ENCODE measurements at places on chromosomes 2 and 18. TPM values are rescaled to one million over a fixed set of nuclear protein-coding genes. Genes with fewer than 3 reads are reported as not detected.

- peaks cover 36% of the 10 kb centered on the region for H3K27me3 ChIP-seq
- H3K36me3 ChIP-seq, result no peaks in the 10 kb centered on the region
- no peaks in the 10 kb centered on the region for H3K4me1 ChIP-seq
- no peak overlapping the region for H3K4me3 ChIP-seq
- DNase-seq, result no peak
Observed at GRCh38 chr2:151157000-151157735, 104.5 kb downstream of the RBM43 start.

The MYO7B gene
- total RNA-seq, result 0.26 TPM

DNA sequence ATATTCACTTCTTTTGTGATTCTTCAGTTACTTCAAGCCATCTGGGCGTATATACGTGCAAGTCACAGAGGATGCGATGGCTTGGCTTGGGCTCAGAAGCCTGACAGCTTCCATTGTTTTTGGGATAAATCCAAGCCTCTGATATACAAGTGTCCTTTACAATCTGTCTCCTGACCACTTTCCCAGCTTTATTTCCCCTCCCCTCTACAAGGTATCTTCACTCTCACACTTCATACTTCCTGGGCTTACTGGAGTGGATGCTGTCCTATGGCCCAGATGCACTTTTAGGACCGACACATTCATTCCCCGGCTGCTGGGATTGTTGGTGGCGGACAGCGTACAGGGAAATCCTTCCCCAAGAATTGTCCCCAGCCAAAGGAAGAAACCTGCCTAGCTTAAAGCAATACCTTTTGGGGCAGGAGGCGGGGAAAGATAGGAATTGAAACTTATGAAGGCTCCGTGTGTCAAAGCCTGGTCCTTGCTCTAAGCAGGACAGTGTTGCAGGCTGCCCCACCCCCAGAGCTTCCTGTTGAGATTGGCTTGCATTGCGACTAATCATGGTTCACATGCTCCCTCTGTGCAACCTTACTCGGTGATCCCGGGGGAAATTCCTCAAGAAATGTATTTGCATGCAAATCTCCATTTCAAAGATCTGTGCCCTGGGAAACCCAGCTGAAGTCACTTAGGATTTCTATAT, 802.9 kb upstream of the ID2 start:
- H3K27me3 ChIP-seq, result peaks cover 4% of the 10 kb centered on the region
- H3K27ac ChIP-seq, result no peak overlapping the region
- H3K4me3 ChIP-seq, result no peak overlapping the region
- H3K4me1 ChIP-seq, result no peaks in the 10 kb centered on the region

GRCh38 chr2:216936954-216937357, 77.1 kb upstream of the TNP1 start:
- no peak overlapping the region for H3K4me3 ChIP-seq
- no peaks in the 10 kb centered on the region for H3K36me3 ChIP-seq
- H3K27me3 ChIP-seq, result peaks cover 3% of the 10 kb centered on the region
- DNase-seq, result no peak
- no peak overlapping the region for H3K27ac ChIP-seq
- H3K4me1 ChIP-seq, result no peaks in the 10 kb centered on the region

GRCh38 chr2:27009716-27010115, 23.0 kb upstream of the TMEM214 start:
- H3K4me3 ChIP-seq, result no peak overlapping the region
- DNase-seq, result no peak
- H3K27ac ChIP-seq, result no peak overlapping the region
- peaks cover 2% of the 10 kb centered on the region for H3K4me1 ChIP-seq

The VSNL1 gene
- total RNA-seq, result not detected

- no peak for DNase-seq
- H3K36me3 ChIP-seq, result no peaks in the 10 kb centered on the region
- H3K4me3 ChIP-seq, result no peak overlapping the region
- peaks cover 15% of the 10 kb centered on the region for H3K4me1 ChIP-seq
- H3K27me3 ChIP-seq, result no peaks in the 10 kb centered on the region
- H3K27ac ChIP-seq, result no peak overlapping the region
Observed at GRCh38 chr2:774436-774835, 97.2 kb upstream of the TMEM18 start.

The SCG2 gene
- not detected for total RNA-seq

The CPS1 gene
- total RNA-seq, result 1.3 TPM

The NT5C1B gene
- total RNA-seq, result not detected

- H3K4me3 ChIP-seq, result no peak overlapping the region
- H3K27ac ChIP-seq, result peak overlapping the region; percentile 84
Observed at GRCh38 chr2:216083464-216084281, 2.0 kb downstream of the TMEM169 start.

DNA sequence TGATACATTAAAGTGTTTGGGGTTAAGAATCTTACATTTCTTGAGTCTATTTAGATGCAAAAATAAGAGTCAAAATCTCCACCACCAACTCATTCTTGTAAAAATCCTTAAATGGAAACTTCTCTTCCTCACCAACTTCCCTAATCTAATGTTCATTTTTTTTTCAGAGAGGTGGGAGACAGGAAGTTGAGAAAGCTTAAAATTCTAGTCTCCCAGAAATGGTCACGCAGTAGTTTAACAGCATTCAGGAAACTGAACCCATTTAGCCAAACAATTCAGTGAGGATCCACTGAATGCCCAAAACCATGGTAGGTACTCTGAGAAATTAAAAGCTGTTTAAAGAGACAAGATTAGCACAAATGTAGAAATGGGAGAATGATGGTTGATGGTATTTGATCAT, 69.0 kb downstream of the TXNL1 start:
- DNase-seq, result no peak
- H3K27me3 ChIP-seq, result peaks cover 3% of the 10 kb centered on the region
- no peaks in the 10 kb centered on the region for H3K4me1 ChIP-seq
- no peak overlapping the region for H3K27ac ChIP-seq
- H3K36me3 ChIP-seq, result no peaks in the 10 kb centered on the region
- H3K4me3 ChIP-seq, result no peak overlapping the region

The MTCL1 gene
- 0.41 TPM for total RNA-seq

The PRKAG3 gene
- total RNA-seq, result not detected

DNA sequence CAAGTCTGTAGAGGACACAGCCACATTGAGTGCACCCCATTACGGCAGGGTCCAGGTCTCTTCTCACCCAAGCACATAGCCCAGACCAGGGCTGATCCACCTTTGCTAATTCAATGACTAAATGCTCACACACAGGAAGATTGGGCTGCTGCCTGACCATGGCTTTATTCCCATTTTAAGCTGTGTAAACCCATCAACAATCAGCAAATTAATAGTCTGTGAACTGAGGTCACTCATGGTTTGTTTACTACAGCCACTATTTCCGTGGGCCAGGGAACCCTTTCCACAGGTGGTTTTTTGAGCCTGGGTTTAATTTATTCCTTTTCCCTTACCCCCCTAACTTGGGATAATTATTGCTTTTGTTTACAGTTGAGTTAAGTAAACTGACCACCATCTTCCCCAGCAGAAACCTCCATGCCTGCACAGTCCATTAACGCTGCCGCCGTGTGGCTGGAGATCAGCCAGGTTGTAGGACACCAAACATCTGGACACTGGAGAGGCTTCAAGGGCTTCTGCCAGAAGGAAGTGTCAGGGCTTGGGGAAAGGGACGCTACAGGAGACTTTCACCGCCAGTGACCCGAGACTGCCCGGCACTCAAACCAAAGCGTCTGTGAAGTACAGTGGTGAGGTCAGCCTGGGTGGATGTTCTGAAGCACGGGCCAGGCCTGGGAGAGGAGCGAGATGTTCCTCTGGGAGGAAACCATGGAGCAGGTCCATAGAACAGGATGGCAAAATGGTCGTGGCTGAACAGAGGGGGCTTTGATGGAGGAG, 282.9 kb downstream of the DYSF start:
- H3K27me3 ChIP-seq, result no peaks in the 10 kb centered on the region
- H3K27ac ChIP-seq, result no peak overlapping the region
- DNase-seq, result no peak
- no peaks in the 10 kb centered on the region for H3K36me3 ChIP-seq
- H3K4me3 ChIP-seq, result no peak overlapping the region

GRCh38 chr2:118903029-118903351, 39.0 kb upstream of the MARCO start:
- peaks cover 2% of the 10 kb centered on the region for H3K4me1 ChIP-seq
- no peak overlapping the region for H3K4me3 ChIP-seq
- DNase-seq, result no peak

The ARHGEF4 gene
- total RNA-seq, result 0.41 TPM

DNA sequence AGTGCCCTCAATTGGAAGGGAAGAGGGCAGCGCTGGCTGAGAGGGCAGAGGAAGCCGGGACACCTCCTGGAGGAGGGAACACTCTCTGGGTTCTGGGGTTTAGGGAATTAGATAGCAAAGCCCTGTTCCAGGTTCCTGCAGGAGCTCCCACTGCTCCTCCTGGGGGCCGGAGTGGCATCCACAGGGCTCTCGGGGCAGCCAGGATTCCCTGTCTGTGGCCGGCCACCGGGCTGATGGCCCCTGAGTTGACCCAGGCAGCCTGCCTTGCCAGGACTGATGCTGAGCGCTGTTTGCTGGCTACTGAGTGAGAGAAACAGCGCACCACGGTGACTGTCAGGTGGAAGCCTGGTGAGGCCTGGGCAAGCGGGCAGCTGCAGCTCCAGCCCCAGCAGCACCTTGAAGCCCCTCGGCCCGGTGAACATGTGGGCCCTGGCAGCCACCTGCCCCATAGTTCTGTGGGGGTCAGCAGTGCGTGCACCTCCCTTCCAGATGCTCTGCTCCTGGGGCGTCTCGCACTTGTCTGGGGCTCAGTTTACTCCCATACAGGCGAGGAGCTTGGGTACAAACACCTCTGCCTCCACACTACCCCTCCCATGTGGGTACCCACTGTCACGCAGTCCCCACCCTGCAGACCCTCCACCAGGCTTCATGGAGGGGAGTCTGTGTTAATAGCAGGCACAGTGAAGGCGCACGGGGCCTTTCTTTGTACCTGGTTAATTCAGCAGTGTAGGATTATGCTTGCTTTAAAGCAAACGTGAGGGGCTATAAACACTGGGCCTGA, 7.7 kb upstream of the ALLC start:
- DNase-seq, result no peak
- H3K27ac ChIP-seq, result no peak overlapping the region
- H3K4me1 ChIP-seq, result peaks cover 16% of the 10 kb centered on the region
- no peak overlapping the region for H3K4me3 ChIP-seq

DNA sequence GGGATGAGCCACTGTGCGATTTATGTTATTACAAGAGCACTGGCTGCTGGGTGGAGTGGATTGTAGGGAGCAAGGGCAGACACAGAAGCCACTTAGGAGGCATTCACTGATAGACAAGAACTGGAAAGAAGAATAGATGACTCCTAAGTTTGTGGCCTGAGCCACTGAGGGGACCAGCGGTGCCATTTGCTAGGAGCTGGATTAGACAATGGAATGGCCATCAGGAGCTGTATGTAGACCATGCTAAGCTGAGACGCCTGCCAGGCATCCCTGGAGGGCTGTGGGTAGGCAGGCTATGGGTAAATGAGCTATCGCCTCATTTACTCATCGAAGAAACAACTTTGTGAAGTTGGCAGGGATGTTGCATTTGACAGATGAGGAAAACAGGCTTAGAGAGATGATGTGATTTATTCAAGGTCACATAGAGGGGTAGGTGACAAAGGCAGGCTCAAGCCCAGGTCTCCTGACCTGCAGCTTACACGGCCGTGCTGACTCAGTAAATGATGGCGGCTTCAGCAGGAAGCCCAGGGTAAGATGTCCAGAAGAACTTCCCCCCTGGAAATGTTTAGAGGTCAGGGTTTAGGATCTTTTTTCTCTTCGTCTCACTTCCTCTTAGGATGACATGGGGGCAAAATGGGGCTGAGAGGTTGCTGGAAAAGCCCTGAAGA, 2.8 kb downstream of the MFSD2B start:
- no peak overlapping the region for H3K4me3 ChIP-seq
- no peak for DNase-seq
- H3K36me3 ChIP-seq, result no peaks in the 10 kb centered on the region
- H3K27me3 ChIP-seq, result peaks cover 38% of the 10 kb centered on the region
- peaks cover 9% of the 10 kb centered on the region for H3K4me1 ChIP-seq

GRCh38 chr2:143823876-143824275, 694.7 kb downstream of the ARHGAP15 start:
- H3K4me1 ChIP-seq, result no peaks in the 10 kb centered on the region
- no peak overlapping the region for H3K4me3 ChIP-seq
- peaks cover 25% of the 10 kb centered on the region for H3K27me3 ChIP-seq
- H3K27ac ChIP-seq, result no peak overlapping the region

DNA sequence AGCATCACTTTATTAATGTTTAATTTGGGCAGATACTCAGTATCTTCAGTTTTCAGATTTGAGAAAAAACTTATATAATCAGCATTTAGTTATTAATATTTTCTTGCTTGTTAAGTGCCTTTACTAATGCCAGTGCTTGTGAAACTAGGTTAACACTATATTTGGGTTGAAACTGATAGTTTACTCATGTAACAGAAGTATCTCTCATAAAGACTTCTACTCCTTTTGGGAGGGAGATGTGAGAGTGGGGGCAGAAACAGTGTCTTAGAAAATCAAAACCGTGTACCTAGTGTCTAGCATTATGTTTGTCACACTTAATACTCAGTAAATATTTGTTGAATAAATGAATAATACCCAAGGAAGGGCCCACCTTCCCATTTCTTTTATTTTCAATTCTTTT, 129.5 kb downstream of the MSTN start:
- DNase-seq, result no peak
- H3K27me3 ChIP-seq, result peaks cover 7% of the 10 kb centered on the region
- H3K4me3 ChIP-seq, result no peak overlapping the region
- no peak overlapping the region for H3K27ac ChIP-seq

GRCh38 chr2:205751569-205752031, 69.3 kb downstream of the NRP2 start:
- no peak for DNase-seq
- H3K4me3 ChIP-seq, result no peak overlapping the region
- no peaks in the 10 kb centered on the region for H3K4me1 ChIP-seq

The GAREM1 gene
- total RNA-seq, result not detected

DNA sequence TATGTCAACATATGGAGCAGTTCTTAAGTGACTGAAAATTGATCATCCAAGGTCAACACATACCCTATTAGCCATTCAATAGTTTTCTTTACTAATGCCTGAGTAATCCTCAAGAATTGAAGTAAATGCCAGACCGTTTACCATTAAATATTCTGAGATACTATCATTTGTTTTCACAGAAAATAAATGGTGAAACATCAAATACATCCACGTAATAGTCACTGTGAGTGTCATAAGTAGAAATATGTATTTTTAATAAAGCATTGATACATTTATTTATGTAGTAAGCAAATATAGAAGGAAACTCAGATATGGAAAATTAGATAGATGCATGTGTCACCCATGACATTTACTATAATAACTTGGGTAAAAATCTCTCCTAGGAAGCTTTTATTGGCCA, 927.8 kb upstream of the NRXN1 start:
- no peak overlapping the region for H3K27ac ChIP-seq
- H3K4me1 ChIP-seq, result no peaks in the 10 kb centered on the region
- no peaks in the 10 kb centered on the region for H3K36me3 ChIP-seq
- H3K27me3 ChIP-seq, result no peaks in the 10 kb centered on the region

DNA sequence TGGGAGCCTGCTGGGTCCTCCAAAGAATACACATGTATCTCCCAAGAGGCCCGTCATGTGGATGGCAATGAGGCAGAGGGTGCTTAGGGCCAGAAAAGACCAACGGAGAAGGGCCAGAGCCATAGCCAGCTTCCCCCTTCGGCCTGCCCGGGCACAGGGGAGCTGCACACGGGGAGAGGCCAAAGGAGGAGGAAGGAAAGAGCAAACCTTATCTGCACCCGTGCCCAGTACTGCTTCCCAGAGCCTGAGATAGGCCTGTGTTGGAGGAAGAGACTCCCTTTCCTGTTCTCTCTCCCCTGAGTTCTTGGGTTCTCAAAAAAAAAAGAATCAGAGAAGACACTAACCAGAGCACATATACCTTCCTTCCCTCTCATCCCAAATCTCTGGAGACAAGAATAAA, 250.3 kb downstream of the ANAPC1 start:
- H3K4me1 ChIP-seq, result peaks cover 26% of the 10 kb centered on the region
- no peak for DNase-seq
- H3K4me3 ChIP-seq, result no peak overlapping the region
- H3K27me3 ChIP-seq, result peaks cover 49% of the 10 kb centered on the region
